ENCODE measurements at places on chromosomes 1 and 21.

- DNase-seq: peak; percentile 44
Observed at GRCh38 chr1:224183591-224184312, 712 bp downstream of the DEGS1 start.

GRCh38 chr1:38114241-38115026 lies 67.8 kb upstream of the POU3F1 start:
- no peak for DNase-seq

DNA sequence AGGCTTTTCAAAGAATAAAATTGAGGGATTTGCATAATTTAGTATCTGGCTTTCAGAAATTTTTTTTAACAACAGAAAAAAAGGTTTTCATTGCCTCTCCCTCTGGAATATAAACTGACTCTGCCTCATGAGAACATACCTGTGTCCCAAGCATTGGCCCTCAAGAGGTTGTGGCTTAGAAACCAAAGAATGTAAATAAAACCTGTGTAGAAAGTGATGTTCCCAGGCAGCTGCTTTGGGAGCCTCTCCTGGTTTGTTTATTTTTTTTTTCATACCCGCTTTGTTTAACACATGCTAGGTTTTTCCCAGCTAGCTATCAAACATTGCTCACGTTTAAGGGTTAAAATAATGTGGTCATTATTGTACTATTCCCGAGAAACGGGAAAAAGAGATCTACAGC lies 40.5 kb upstream of the IFNAR2 start:
- no peak for DNase-seq

DNA sequence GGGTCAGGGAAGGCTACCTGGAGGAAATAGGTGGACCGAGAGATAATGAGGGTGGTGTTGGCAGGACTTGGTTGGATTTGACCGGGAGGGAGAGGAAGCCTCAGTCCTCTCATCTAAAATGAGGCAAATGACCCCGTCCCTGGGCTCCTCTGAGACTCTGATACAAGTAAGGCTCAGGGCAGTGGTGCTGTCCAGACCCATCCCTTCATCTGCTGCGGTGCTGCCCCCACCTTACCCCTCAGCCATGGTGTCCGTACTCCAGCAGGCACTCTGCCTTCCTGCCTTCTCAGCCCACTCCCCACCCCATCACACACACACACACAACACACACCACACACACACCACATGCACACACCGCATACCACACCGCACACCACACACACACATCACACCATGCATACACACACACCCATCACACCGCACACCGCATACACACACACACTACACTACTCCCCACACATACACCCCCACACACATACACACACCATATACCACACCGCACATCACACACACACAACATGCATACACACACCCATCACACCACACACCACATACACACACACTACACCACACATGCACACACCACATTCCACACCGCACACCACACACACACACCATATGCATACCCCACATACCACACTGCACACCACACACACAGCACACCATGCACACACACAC lies 29.4 kb upstream of the SLC26A9 start:
- DNase-seq: no peak

GRCh38 chr1:204859861-204860267 lies 10.8 kb upstream of the NFASC start:
- no peak for DNase-seq

DNA sequence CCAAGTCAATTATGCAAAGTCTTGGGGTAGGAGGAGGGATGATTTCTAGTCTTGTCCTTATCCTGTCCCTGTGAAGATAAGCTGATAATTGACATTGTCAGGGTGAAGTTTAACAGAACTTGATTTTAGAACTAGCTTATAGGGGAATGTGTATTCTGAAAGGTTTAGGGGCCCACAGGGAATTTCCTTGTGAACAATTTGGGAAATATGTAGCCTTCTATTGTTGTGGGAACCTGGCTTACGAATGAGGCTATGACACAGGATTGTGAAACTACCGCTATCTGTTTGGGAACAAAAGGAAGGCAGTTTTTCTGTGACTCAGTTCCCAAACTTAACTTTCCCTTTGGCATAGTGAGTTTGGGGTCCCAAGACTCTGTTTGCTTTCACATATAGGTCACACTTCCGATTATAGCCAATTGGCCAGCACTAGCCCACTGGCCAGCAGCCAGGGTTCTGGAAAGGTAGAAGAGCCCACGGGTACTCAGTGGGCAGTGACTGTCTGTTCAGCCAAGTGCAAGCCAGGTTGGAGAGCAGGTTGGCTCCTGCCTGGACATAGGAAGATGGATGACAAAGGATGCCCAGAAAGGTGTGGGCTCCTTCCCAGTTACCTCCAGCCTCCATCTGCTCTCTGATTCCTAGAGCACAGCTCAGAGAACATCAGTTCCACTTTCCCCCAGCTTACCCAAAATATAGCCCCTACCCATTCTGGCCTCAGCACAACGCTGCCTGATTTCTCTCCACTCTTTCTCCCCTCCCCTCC lies 35.5 kb downstream of the H3-3A start:
- DNase-seq: no peak

GRCh38 chr21:41760411-41760810 lies 6.4 kb downstream of the RIPK4 start:
- no peak for DNase-seq

GRCh38 chr1:164033782-164034181 lies 525.2 kb upstream of the PBX1 start:
- DNase-seq: no peak

- no peak for DNase-seq
Observed at GRCh38 chr1:84972377-84972987, 24.4 kb downstream of the MCOLN2 start.

DNA sequence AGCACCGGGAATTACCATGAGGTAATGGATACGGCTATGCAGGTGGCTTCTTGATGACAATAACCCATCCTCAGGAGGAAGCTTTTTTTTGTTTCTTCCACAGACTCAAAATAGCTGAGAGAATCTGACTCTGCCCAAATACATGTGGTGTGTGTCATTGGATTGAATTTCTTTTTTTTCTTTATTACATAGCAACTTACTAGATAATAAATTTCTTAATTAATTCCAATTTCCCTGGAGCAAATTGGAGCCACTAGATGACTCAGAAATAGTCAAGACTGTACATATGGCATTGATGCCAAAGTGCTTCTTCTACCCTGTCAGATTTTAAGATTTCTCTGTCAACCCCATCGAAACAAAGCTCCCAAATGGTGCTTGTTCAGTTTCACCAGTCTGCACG lies 42.7 kb downstream of the L1TD1 start:
- no peak for DNase-seq

DNA sequence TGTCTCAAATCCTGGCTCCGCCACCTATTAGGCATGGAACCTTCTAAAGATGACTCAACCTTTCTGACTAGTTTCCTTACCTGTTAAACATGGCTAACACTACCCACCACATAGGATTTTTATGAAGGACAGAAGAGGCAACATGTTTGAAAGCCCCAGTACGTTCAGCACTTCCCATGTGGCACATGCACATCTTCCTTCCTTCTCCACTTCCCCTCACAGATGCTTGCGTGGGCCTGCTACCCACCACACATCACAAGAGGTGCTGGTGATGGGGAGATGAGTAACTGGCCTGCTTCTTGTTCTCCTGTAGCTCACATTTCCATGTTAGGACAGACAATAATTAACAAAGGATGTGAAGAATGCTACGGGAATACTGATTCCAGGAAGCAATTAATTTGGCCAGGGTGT lies 7.1 kb downstream of the ZBTB21 start:
- peak; percentile 29 for DNase-seq

Data from activated CD4-positive, alpha-beta T cell treated with anti-CD3 and anti-CD28 coated beads, Interleukin-2, amount 50 U/mL, for 24 hours (primary cell).